ENCODE measurements at places on chromosomes 3 and 15.

DNA sequence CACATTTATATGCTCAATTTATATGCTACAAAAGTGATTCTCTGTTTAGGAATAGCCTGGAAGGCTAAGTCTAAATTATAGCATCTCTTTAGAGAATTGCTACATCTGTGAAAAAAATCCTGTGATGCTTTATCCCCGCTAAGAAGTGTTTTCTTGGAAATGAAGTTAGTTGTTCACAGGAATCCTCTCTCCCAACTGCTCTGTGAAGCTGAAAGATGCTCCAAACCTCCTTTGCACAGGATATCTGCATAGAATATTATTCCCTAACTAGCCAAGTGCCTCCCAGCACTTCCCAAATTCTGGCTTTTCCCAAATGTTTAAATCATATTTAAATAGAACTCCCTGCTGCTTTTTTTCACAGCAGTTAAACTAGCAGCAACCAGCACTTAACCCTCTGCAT lies 132.2 kb downstream of the SRGAP3 start:
- no peak for DNase-seq

- DNase-seq, result no peak
These were observed 223.0 kb upstream of the MCTP2 start for GRCh38 chr15:94008104-94009074.

DNA sequence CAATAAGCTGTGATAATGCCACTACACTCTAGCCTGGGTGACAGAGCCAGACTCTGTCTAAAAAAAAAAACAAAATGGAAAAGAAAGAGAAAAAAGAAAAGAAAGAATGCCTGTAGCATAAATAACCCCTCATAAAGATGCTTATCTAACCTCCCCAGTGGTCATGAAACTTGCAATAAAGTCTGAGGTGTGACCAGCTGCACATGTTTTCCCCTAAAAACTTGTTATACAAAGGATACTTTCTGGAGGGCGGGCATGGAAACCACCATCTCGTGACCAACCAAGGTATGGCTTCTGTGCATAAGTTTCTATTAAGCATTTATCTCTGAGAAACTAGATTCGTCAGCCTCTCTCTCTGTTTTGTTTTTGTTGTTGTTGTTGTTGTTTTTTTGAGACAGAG lies 21.8 kb downstream of the CCDC32 start:
- no peak for DNase-seq

GRCh38 chr15:90665288-90666134 lies 51.6 kb upstream of the BLM start:
- DNase-seq, result peak; percentile 26

GRCh38 chr3:15556512-15556911 lies 35.0 kb upstream of the COLQ start:
- no peak for DNase-seq

DNA sequence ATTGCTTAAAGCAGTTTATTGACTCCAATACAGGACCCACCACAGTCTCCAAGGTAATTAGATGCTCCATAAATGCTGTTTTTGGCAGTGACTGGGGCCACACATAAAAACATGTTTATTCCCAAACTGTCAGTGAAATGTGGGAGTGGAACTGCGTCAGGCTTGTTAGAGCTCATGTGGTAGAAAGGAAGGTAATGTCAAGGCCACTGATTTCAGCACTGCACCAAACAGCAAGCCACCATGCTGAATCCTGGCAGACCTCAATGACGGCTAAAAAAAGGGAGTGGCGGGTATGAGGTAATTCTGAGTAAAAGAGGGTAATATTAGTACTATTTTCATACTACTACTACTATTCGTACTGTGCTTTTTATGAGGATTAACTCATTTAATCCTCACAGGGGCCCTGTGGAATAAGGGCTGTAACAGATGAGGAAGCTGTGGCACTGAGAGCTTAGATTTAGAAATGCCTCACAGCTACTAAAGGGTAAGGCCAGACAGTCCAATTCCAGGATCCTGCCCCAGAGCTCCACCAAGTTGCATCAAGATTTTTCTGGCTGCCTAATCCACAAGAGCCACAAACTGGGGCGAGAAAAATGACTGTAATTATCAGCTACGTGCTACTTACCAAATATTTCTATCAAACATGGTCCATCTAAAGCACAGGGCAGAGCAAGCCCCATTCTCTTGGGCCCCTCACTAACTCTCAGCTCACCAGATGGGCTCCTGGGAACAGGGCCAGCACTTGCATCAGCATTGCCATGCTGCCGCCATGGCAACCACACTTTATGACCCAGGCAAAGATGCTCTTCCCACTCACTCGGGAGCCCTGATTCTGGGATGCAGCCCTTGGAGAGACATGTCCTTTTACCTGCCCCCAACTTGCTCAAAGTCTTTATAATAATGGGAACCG lies 83.6 kb upstream of the SPATA12 start:
- DNase-seq, result no peak

DNA sequence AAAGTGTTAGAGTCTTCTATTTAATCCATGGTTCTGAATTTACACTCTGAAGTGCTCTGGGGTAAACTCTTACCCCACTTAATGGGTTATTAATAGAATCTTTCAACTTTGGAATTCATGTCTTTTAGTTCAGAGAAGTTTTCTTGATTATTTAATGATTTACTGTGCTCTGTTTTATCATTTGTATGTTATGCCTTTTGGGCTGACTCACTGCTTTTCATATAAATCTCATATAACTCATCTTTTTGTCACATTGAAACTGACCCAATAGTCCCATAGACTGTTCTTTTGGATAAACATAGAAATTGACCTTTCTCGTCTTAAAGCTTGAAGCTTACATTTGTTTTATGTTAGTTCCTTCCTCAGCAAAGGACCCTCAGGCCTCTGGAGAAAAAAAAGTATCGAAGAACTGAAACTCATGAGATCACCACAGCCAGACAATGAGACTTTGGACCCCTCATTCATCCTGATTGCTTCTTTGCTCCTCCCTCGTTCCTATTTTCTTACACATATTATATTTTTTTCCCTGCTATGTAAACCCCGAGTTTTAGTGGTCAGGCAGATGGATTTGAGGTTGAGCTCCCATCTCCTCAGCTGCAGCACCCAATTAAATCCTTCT lies 229.1 kb upstream of the CBLB start:
- DNase-seq, result no peak

DNA sequence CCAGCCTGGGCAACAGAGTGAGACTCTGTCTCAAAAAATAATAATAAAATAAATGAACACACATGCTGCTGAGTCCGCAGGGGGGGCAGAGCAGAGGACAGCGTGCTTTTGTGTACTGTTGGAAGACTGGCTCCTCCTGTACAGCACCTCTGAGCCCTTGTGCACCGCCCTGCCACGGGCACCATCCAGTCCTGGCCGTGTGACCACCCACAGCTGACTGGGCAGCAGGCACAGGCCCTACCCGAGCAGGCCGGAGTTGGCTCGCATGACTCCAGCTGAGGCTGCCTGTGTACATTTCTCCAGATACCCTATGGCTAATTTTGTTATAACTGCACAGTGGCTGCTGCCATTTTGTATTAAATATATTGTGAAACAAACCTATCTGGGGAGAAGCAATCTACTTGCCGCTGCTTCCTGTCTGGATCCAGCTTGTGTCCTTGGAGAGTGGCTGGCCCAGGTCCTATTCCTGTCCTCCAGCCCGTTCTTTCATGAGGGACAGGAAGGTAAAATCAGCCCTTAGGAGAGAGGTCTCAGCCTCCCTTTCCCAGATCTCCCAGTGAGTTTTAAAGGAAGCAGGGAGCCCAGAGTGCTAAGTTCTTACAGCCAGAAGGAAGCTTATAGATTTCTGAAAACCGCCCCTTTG lies 14.6 kb downstream of the IVD start:
- DNase-seq, result no peak

- no peak for DNase-seq
These were observed 75.3 kb upstream of the COL8A1 start for GRCh38 chr3:99562990-99563607.

DNA sequence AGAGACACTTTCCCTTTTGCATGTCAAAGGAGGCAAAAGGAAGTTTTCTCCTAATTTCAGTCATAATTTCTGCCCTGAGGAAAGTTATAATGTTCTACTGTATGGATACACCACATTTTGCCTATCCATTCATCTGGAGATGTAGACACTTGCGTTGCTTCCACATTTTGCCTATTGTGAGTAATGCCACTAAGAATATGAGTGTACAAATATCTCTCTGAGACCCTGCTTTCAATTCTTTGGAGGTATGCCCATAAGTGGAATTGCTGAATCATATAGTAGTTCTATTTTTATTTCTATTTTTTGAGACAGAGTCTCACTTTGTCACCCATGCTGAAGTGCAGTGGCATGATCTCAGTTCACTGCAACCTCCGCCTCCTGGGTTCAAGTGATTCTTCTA lies 3.6 kb upstream of the CD276 start:
- DNase-seq, result no peak

GRCh38 chr3:67489816-67490215 lies 164.6 kb downstream of the SUCLG2 start:
- DNase-seq, result no peak

DNA sequence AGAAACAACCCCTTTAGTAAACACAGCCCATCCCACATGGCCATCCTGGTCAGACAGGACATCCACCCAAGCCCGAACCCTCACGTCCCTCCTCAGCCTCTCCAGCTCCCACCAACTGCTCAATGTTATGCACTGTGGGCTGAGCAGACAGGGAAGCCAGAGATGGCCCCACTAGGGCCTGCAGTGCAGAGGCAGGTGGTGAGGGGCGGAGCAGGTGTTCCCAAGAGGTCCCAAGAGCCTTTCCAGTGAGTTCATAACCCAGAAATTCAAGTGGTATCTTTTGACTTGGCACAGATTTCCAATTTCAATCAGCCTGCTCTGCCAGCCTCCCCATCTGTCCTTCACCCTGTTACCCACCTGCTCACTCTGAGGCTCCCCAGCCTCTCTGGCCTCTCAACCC lies 130.3 kb downstream of the LIPC start:
- no peak for DNase-seq

DNA sequence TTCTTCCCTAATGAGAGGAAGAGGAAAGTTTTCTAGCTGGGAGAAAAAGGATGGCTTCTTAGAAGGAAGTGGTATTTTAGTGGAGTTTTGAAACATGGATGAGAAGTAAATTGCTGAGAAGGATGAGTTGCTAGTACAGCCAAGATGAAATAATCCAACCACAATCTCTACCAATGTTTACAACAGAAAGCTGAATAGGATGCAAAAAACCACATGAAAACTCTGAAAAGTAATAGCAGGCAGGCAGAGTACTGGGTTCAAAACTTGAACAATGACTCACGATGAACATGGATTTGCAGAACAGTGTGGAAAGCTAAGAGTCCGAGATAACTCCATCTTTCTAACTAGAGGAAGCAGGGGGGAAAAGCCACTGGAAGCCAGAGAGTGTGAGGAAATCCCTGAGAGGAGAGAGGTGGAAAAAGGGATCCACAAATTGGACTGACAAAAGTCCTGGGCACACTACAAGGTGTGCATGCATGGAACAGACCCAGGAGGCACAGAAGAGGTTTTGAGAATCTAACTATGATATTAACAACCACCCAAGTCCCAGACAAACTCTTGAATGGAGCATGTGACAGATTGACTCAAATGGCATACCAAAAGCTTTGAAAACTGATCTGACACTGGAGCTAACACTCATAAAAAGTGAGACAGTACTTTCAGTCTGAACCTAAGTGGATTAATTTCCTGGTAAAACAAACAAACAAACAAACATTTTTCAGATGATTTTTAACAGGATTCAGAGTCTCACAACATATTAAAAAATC lies 76.7 kb downstream of the ST6GAL1 start:
- DNase-seq, result no peak

- no peak for DNase-seq
These were observed 4.6 kb upstream of the CX3CR1 start for GRCh38 chr3:39284457-39284881.

DNA sequence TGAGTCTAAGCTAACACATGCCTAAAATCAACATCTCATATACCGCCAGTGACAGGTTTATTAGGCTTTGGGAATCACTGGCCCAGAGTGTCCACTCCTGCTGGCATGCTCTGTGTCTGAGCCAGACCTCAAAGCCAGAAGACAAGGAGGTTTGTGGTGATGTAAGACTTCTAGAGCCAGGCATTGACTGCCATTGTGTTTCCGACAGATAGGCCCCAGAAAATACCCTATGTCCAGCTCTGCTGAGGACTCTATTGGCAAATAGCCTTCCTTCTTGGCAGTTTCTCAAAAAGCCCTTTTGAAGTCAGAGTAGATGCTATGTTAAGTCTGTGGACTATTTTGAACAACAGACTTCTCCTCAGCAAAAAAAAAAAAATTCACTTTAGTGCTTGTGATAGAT lies 181.9 kb upstream of the UBE2E1 start:
- DNase-seq, result no peak

GRCh38 chr15:25239471-25240345 lies 199.1 kb downstream of the UBE3A start:
- DNase-seq, result no peak

DNA sequence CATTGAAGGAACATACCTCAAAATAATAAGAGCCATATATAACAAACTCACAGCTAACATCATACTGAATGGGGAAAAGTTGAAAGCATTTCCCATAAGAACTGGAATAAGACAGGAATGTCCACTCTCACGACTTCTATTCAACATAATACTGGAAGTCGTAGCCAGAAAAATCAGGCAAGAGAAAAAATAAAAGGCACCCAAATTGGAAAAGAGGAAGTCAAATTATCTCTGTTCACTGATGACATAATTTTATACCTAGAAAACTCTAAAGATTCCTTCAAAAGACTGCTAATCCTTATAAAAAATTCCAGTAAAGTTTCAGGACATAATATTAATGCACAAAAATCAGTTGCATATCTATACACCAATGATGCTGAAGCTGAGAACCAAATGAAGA lies 34.9 kb downstream of the SLC2A2 start:
- DNase-seq, result no peak

DNA sequence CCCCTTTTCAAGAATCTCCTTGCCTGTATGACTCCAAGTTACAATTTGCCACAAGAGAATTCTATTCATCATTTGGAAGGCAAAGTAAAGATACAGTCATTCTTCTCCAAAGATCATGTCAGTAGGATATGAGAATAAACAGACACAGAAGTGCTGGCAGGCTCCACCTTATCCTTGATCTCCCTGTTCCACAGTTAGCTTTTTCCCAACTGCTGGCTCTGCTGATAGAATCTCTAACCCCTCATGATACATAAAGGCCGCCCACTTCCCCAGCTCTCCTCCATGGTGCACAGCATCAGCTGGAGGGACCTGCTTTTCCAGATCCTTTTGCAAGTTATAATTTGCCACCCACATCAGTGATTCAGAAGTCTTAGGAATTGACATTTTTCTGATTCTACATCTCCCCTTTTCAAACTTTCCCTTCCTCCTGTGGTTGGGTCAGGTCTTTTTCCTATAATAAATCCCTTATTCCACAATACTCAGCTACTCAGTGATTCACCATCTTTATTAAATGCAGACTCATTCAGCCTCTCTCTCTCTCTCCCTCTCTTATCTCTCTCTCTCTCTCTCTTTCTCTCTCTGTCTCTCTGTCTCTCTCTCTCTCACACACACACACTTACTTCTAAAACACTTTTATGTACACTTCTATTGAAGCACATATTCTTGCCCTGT lies 465.4 kb downstream of the GBE1 start:
- DNase-seq, result no peak

All from CD4-positive, alpha-beta memory T cell (primary cell).